ENCODE measurements at places on chromosomes 4 and X. TPM values are rescaled to one million over a fixed set of nuclear protein-coding genes. Genes with fewer than 3 reads are reported as not detected.
A peak's percentile ranks its signal among the peaks of the same experiment; 100 is the strongest.

The NAA11 gene
- not detected for total RNA-seq

The BTK gene
- not detected for total RNA-seq

The LDB2 gene
- total RNA-seq, result 0.82 TPM

- H3K4me1 ChIP-seq, result peaks cover 7% of the 10 kb centered on the region
- H3K27ac ChIP-seq, result no peak overlapping the region
- H3K27me3 ChIP-seq, result no peaks in the 10 kb centered on the region
- H3K36me3 ChIP-seq, result peaks cover 5% of the 10 kb centered on the region
Observed at GRCh38 chrX:37926700-37927099, 79.3 kb upstream of the DYNLT3 start.

DNA sequence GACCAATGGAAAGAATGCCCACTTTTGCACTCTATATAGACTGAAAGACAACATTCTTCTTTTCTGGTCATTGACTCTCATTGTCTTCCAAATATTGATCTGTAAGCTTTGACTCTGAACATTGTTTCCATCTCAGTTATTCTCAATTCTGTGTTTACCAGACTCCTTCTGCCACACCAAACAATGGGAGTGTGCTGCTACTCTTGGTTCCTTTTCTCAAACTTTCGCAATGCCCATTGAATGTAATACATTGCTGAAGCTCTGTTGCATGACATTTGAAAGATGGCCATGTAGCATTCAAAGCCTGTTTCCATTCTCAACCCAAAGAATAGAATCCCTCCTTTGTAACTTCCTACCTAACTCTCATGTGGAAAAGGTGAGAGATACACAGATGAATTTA lies 136.2 kb downstream of the BTC start:
- no peak overlapping the region for H3K27ac ChIP-seq
- DNase-seq, result no peak
- no peak overlapping the region for H3K4me3 ChIP-seq
- H3K36me3 ChIP-seq, result no peaks in the 10 kb centered on the region
- H3K4me1 ChIP-seq, result peaks cover 21% of the 10 kb centered on the region
- no peaks in the 10 kb centered on the region for H3K27me3 ChIP-seq

GRCh38 chr4:76690011-76690905 lies 207.7 kb downstream of the SOWAHB start:
- peak overlapping the region; percentile 85 for H3K4me3 ChIP-seq
- H3K36me3 ChIP-seq, result no peaks in the 10 kb centered on the region
- no peak for DNase-seq
- H3K27ac ChIP-seq, result peak overlapping the region; percentile 92

GRCh38 chr4:145507636-145508035 lies 26.0 kb downstream of the SMAD1 start:
- H3K4me1 ChIP-seq, result peaks cover 20% of the 10 kb centered on the region
- no peak overlapping the region for H3K4me3 ChIP-seq

- H3K4me3 ChIP-seq, result no peak overlapping the region
- no peaks in the 10 kb centered on the region for H3K27me3 ChIP-seq
- no peaks in the 10 kb centered on the region for H3K4me1 ChIP-seq
Observed at GRCh38 chr4:168021666-168022065, 70.7 kb upstream of the ANXA10 start.

GRCh38 chrX:151875270-151876026 lies 37.2 kb upstream of the MAGEA4 start:
- DNase-seq, result no peak
- H3K4me1 ChIP-seq, result no peaks in the 10 kb centered on the region
- no peak overlapping the region for H3K27ac ChIP-seq
- H3K27me3 ChIP-seq, result no peaks in the 10 kb centered on the region

GRCh38 chrX:46953597-46953996 lies 41.4 kb downstream of the JADE3 start:
- no peaks in the 10 kb centered on the region for H3K27me3 ChIP-seq
- H3K4me1 ChIP-seq, result peaks cover 28% of the 10 kb centered on the region
- H3K4me3 ChIP-seq, result no peak overlapping the region
- no peak for DNase-seq
- H3K27ac ChIP-seq, result peak overlapping the region; percentile 97

GRCh38 chrX:38109042-38109898 lies 102.9 kb downstream of the SYTL5 start:
- no peak overlapping the region for H3K27ac ChIP-seq
- peaks cover 2% of the 10 kb centered on the region for H3K4me1 ChIP-seq
- no peak overlapping the region for H3K4me3 ChIP-seq
- DNase-seq, result no peak
- H3K36me3 ChIP-seq, result peaks cover 2% of the 10 kb centered on the region

All from progenitor cell of endocrine pancreas (in vitro differentiated cells).